Activated CD8-positive, alpha-beta memory T cell treated with anti-CD3 and anti-CD28 coated beads for 1 hour (primary cell): ENCODE measurements at places on chromosomes 6 and 20.

- DNase-seq, result no peak
Observed at GRCh38 chr20:59484228-59484627, 120.1 kb upstream of the PHACTR3 start.

GRCh38 chr6:79280756-79281155 lies 46.3 kb upstream of the HMGN3 start:
- DNase-seq, result no peak

DNA sequence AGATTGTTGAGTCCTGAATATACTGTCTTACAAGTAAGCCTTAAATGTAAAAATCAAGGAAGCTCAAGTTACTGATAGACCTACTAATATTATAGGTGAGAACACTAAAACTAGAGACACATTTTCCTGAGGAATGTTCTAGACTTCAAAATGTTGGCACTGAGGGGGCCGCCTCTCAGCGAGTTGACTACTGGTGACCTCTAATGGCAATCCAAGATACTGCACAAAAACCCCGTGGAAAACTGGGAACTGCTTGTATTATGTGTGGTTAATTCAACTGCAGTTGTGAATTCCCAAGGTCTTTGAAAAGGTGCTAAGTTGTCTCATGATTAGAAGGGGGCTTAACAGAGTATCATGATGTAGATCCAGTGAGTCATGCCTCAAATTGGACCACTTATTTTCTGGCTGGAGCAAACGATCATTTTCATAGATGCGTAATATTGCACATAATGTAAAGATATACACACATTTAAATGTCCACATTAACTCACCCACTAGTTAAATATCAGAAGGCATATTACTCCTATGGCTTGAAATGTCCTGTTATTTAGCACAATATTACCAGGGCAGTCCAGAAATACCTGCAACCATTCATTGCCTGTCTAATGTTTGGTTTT lies 336.2 kb downstream of the FOXA2 start:
- DNase-seq, result no peak

DNA sequence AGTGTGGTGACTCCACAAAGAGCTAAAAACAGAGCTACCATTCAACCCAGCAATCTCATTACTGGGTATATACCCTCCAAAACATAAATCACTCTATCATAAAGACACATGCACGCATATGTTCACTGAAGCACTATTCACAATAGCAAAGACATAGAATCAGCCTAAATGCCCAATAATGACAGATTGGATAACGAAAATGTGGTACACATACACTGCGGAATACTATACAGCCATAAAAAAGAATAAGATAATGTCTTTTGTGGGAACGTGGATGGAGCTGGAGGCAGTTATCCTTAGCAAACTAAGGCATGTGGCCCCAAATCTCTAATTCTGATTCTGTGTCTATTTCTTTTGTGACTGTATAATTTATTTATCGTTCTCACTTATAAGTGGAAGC lies 124.5 kb upstream of the PRND start:
- DNase-seq, result no peak

- DNase-seq, result no peak
Observed at GRCh38 chr20:17664025-17664633, 17.9 kb downstream of the RRBP1 start.

DNA sequence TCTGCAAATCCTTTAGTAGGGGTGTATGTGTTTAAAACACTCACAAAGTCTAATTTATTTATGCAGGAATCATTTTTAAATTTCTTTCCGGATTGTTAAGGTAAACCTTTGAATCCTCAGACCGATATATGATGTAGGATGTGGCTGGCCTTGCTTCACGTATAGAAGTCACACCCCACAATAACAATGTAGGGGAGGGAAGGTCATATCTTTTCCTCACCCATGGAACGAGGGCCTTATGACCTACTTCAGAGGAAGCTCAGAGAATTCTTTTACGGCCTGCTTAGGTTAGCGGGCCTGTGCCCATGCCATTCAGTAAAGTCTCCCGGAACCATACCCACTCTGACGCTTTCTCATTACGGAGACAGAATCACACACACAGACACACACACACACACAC lies 102.9 kb downstream of the MAP3K7 start:
- no peak for DNase-seq

- no peak for DNase-seq
Observed at GRCh38 chr6:73558624-73559398, 38.0 kb upstream of the EEF1A1 start.

GRCh38 chr6:16331384-16332174 lies 93.2 kb downstream of the GMPR start:
- DNase-seq, result peak; percentile 56

DNA sequence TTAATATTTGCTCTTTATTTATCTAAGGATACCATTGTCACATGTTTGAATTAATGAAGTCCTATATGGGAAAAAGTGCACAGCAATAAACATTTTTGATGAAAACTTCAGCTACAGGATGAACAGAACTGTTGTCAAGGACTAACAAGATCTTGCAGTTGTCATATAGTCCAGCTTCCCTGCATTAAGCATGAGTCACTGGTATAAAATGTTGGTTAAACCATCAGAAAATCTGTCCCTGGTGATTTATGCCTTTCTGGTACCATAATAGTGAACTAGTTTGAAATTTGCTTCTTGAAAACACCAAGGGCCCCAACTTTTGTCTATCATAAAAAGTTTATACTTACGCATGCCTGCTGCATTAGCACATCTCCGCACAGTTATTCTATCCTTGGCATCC lies 60.4 kb upstream of the RSPO3 start:
- DNase-seq, result no peak

GRCh38 chr6:17984812-17985670 lies 2.4 kb downstream of the KIF13A start:
- DNase-seq, result no peak

GRCh38 chr6:109296452-109296851 lies 85.8 kb downstream of the CD164 start:
- DNase-seq, result no peak

- no peak for DNase-seq
Observed at GRCh38 chr6:25418454-25419052, 139.4 kb downstream of the CARMIL1 start.

DNA sequence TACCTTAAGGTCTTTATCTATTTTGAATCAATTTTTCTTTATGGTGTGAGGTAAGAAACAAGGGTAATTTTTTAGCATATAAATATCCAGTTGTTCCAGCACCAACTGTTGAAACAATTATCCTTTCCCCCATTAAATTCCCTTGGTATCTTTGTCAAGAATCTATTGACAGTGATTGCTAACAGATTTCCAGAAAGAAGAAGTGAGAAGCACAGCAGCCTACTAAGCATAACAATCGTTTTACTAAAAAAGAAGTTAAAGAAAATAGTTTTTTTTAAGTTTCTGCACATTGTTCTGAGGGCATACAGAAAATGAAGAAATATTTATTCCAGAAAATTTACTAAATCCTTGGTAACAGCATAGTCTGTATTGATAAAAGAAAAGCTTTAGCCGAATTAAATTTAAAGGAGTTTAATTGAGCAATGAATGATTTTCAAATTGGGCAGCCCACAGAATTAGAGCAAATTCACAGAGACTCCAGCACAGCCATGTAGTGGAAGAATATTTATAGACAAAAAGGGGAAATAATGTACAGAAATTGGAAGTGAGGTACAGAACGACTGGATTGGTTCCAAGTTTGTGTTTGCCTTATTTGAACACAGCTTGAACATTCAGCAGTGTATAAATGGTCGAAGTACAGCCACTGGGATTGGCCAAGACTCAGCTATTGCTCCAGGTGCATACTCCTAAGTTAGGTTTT lies 97.9 kb upstream of the UST start:
- no peak for DNase-seq

DNA sequence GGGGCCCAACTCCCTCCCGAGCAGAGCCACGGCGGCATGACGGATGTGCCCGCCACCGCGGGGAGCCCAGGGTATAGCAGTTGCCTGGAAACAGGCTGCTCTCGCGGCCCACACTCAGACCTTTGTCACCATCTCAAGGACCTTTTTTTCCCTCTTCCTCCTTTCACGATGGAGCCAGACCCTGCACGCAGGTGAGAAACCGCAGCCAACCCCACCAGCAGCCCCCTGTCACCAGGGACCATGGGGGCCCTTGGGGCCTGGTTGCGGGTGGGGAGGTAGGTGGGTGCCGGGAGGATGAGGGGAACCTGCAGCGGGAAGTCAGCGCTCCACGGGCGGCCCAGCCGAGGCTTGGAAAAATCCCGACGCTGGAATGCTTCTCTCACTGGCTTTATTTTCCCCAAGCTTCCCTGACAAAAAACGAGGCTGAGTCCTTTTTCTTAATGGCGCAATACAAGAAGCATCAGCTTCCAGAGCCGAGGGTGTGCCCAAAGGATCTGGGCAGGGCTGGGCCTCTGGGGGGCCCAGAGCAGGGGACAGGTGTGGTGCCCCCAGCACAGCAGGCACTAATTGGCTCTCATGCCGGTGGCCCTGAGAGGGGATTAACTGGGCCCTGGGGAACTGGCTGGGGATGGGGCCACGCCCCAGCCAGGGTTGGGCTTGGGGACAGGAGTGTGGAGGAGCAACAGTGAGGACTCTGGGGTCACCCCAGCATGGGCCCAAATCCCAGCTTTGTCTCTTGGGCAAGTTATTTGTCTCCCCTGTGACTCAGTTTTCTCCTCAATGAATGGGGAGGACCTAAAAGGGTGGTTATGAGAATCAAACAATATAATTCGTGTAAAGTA lies 23.9 kb downstream of the NOL4L start:
- no peak for DNase-seq

- DNase-seq, result no peak
Observed at GRCh38 chr20:35742741-35743523, 872 bp upstream of the RBM39 start.

GRCh38 chr6:12927746-12928145 lies 211.2 kb downstream of the PHACTR1 start:
- DNase-seq, result no peak

- no peak for DNase-seq
Observed at GRCh38 chr20:54126806-54127655, 46.8 kb downstream of the CYP24A1 start.
